A549 treated with CpdA at 1 μM for 4 hours (cell line): ENCODE measurements at places on chromosomes 3 and 15. TPM values are rescaled to one million over a fixed set of nuclear protein-coding genes. Genes with fewer than 3 reads are reported as not detected.

Gene GNAI2
- total RNA-seq = 33.5 to 45.0 TPM (median 41.8 TPM) in 5 replicates

Gene FANCD2OS
- total RNA-seq = not detected in 5 replicates

Gene MNS1
- 2.7 to 3.4 TPM (median 3.1 TPM) in 5 replicates for total RNA-seq

Gene RBP2
- not detected in 5 replicates for total RNA-seq
